ENCODE measurements at places on chromosomes 1 and 21.
A peak's percentile ranks its signal among the peaks of the same experiment; 100 is the strongest.

- DNase-seq, result no peak
These were observed 254.0 kb downstream of the MATN1 start for GRCh38 chr1:30469426-30469825.

GRCh38 chr1:205232127-205232820 lies 4.5 kb downstream of the TMCC2 start:
- DNase-seq, result no peak

GRCh38 chr1:236027104-236027503 lies 37.8 kb downstream of the NID1 start:
- DNase-seq, result no peak

- no peak for DNase-seq
These were observed 13.7 kb upstream of the LBR start for GRCh38 chr1:225441314-225442122.

GRCh38 chr1:23394684-23395083 lies 25.0 kb upstream of the ZNF436 start:
- DNase-seq, result no peak

GRCh38 chr1:40919475-40920011 lies 57.4 kb upstream of the CITED4 start:
- peak; percentile 13 for DNase-seq

DNA sequence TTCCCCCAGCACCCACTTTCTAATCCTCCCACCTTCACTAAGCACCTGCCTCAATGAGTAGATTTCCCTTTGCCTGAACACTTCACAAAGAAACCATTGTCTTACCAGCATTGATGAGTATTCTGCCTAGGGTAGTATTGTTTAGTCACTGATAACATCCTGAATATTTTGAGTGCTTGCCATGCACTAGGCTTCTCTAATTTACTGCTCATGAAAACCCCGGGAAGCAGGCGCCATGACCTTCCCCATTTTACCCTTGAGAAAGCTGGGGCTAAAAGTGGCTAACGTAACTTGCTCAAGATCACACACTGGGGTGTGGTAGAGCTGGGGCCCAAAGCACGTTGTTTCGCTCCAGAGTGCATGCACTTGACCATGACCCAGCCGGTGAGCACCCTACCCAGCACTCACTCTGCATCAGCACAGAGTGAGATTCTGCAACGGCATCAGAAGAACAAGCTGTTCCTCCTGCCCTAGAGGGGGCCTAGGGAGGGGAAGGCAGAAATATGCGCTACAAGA lies 10.6 kb upstream of the F3 start:
- DNase-seq, result no peak

GRCh38 chr1:118985640-118986554 lies 2.2 kb downstream of the TBX15 start:
- DNase-seq, result no peak

GRCh38 chr1:192527950-192528349 lies 47.6 kb upstream of the RGS1 start:
- DNase-seq, result no peak

GRCh38 chr1:101407505-101408211 lies 170.8 kb downstream of the S1PR1 start:
- no peak for DNase-seq

DNA sequence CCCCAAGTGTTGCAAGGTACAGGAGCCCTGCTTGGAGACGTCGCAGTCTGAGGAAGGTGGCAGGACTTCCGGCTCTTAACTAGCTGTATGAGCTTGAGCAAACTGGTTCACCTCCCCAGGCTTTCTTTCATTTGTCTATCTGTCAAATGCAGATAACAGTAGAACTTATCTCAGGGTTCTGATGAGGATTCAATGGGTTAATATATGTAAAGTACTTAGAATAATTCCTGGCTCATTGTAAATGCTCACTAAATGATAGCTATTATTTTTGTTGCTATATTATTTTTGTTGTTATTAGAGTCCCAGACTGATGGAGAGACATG lies 108.5 kb upstream of the IPO9 start:
- no peak for DNase-seq

- no peak for DNase-seq
These were observed 101.4 kb downstream of the TSEN15 start for GRCh38 chr1:184152974-184153373.

- DNase-seq, result no peak
These were observed 11.9 kb upstream of the CCN1 start for GRCh38 chr1:85568660-85569059.

GRCh38 chr1:185645686-185646085 lies 88.5 kb upstream of the HMCN1 start:
- no peak for DNase-seq

DNA sequence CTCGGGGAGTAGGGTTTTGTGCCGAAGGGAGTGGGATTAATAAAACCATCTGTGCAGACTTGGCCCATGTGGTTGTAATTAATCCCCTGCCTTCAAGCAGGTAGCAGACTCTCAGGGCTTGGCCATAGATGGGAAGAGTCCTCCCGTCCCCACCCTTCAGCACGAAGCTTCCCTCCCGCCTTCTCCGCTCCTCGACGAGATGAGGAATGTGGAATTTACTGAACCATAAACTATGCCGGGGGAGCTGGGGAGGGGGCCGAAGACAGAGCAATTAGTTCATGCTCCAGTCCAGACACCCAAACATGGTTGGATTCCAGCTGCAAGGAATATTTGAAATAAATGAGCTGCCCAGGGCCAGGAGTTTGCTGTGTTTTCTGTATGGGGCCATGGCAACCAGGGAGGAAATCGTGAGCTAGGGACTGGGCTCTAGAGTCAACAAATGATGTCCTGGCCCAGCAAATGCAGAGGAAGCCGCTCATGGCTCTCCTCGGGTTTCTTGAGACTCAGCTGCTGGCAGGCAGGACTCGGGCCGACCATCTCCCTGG lies 78.8 kb downstream of the SPSB1 start:
- no peak for DNase-seq

DNA sequence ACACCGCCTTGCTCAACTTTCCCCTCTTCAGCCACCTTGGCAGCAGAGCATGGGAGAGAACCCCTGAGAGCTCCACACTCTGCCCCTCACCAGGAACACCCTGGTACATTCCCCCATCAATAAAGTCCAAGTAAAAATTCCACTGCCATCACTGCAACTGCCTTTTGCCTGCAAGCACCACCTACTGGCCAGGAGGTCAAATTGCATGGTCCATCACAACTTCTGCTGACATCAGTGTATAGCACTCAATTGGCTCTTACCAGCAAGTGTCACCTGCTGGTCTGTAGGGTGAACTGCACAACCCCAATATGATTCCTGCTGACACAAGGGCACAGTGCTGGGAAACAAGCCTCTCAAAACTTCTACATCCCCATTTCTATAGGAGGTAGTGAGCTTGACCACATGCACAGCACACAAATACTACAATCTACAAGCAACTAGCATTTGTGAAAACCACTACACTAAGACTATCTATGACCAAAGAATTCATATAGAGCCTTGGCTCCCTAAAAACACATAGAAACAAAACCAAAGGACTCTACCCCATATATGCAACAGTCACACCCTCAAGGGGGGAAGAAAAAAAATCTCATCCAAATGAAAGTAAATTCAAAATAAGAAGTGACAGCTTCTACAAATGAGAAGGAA lies 69.2 kb downstream of the FASLG start:
- DNase-seq, result no peak

Data from NCI-H1436 treated with DMSO at 0.1 percent for 48 hours (cell line).